ENCODE measurements at places on chromosomes 16 and 17. TPM values are rescaled to one million over a fixed set of nuclear protein-coding genes. Genes with fewer than 3 reads are reported as not detected.

DNA sequence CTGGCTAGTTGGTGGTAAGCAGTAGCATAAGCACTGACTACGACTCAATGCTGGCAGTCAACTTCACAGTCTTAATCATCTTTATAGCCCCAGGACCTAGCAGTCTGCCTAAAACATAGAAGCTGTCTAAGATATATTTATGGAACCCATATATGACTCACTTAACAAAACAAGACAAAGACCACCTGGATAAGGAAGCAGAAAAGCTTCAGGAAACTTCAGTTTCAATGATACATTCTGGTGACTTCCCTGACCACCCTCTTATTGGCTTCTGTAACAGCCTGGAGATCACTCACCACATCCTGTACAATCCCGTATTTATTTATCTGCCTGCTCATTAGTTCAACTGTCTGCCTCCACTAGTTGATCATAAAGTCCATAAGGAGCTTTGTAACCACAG, 95.5 kb downstream of the PMP22 start:
- DNase-seq, result no peak

DNA sequence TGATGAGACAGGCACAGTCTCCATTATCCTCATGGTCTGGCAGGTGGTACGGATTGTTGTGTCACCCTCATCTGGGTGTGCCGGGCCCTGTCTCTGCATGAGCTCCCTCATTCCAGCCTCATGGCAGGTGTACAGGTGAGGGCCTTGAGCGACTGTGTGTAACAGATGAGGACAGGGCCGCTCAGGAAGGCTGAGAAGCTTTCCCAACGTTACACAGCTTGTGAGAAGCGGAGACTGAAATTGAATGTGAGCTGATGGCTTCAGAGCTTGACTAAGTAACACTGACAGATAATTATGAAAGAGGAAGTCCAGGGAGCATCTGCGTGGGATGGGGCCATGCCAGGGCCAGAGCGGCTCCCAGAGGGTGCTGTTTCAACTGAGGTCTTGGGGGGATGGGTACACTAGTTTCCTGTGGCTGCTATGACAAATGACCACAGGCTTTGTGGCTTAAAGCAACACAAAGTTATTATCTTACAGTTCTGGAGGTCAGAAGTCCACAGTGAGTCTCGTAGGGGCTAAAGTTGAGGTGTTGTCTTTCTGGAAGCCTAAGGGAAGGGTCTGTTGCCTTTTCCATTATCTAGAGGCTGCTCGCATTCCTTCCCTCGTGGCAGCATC, 36.7 kb downstream of the CMIP start:
- no peak for DNase-seq

GRCh38 chr16:31186176-31186575, 6.2 kb downstream of the FUS start:
- no peak for DNase-seq

DNA sequence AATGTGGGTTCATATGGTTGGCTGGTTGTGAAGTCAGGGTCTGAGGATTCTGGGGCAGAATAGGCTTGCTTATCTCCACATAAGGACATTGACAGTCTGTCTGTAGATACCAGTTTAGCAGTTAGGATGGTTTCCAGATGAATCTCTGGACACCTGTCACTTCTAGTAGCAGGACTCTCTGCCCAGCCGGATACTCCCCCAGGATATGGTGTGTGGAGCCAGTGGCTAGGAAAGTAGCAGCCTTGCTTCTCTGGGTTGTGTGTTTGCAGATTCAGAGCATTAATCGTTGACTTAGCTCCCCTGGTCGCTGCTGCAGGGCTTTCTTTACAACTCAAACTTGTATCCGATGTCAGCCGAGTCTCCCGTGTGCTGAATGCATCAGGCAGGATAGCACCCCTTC, 45.2 kb downstream of the CLEC16A start:
- DNase-seq, result no peak

GRCh38 chr16:59848296-59848695, 1114.2 kb upstream of the GOT2 start:
- no peak for DNase-seq

DNA sequence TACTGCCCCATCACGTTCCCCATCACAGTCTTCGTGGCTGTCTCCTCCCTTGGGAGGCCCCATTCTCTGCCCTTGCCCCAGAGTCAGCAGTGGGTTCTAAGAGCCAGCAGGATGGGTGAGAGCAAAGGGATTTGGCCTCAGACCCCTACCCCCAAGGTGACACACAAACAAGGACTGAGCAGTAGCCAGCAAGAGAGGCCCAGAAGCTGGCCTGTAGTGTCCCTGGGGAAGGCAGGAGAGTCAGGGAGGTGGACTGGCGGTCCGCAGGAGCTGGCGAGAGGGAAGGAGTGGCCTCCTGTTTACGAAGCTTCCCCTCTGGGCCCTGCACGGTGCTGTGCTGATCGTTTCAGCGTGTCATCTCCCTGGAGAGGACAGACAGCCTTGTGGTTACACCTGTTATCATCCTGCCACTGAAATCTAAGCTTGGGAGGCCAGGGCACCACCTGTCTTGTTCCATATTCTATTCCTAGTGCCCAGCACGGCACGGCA, 8.4 kb downstream of the WDR81 start:
- no peak for DNase-seq

- no peak for DNase-seq
These were observed 17.1 kb downstream of the MYLK3 start for GRCh38 chr16:46730801-46731690.

- DNase-seq, result no peak
These were observed 415 bp upstream of the FLOT2 start for GRCh38 chr17:28897769-28898526.

- DNase-seq, result no peak
These were observed 227.6 kb downstream of the UTP18 start for GRCh38 chr17:51487947-51488346.

The CCDC144A gene
- 9.5 TPM for total RNA-seq

The CD300H gene
- not detected for total RNA-seq

The SLC13A2 gene
- 0.10 TPM for total RNA-seq

The SULT1A4 gene
- total RNA-seq, result 11.6 TPM

All from mesenteric fat pad (tissue), 1 donor.